Aorta (tissue), 5 donors: ENCODE measurements at places on chromosomes 4 and X.

GRCh38 chrX:150032742-150033141, 94.5 kb upstream of the EOLA2 start:
- no peak for DNase-seq

DNA sequence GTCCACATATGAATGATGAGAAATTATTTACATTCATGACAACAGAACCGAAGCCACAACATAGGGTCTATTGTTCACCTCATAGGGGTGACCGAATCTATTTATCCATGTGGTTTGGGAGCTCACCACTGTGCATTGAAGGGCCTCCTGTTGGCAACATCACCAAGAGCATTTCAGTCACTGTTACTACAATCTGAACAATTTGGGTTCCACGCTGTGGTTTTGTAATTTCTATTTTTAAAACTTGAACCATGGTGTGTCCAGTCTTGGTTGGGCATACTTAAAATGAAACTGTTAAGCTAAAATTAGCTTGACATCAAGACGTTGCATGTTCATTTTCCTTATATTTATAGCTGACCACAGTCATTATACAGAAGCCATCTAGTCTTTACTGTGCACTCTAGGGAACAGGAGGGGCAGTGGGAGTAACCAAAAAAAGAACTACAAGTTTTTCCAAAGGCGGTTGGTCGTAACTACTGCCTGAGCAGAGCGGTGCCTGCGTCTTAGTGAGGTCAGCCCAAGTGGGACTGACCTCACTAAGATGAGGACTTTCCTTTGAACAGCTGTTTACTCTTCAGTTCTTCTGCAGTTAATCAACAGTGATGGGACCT, 192.1 kb downstream of the SPRY1 start:
- no peak for DNase-seq

DNA sequence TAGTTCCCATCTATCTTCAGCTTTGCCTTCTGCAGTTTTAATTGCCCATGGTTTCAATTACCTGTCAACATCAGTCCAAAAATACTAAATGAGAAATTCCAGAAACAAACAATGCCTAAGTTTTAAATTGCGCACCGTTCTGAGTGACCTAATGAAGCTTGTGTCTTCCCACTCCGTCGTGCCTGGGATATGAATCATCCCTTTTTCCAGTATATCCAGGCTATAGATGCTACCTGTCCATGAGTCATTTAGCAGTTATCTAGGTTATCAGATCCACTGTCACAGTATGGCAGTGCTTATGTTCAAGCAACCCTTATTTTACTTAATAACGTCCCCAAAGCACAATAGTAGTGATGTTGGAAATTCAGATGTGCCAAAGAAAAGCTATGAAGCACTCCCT, 363.6 kb upstream of the FAM241A start:
- DNase-seq = no peak

GRCh38 chr4:172650758-172651530, 517.7 kb upstream of the GALNT7 start:
- no peak for DNase-seq

DNA sequence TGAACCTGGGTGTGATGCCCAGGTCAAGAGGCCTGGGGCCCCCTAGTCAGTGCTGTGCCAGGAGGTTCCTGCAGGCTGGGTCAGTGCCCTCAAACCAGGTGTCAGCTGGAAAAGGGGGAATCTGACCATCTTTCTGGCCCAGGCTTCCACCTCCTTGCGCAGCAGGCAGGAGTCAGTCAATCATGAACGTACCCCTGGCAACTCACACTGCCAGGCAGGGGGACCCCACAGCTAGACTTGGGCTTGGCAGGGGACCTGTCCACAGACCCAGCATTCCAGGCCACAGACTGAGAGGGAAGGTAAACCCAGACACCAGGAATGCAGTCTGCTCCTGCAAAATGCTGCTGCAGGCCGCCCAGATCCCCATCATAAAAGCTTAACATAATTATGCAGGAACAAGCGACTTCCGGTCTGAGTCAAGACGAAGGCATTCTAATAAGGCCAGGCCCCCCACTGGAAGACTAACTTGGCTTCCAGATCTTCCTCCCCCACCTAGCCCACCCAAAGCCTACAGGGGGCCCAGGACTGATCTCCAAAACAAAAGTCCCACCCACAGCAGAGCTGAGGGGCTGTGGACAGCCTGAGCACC, 156.3 kb downstream of the BCOR start:
- DNase-seq = no peak

DNA sequence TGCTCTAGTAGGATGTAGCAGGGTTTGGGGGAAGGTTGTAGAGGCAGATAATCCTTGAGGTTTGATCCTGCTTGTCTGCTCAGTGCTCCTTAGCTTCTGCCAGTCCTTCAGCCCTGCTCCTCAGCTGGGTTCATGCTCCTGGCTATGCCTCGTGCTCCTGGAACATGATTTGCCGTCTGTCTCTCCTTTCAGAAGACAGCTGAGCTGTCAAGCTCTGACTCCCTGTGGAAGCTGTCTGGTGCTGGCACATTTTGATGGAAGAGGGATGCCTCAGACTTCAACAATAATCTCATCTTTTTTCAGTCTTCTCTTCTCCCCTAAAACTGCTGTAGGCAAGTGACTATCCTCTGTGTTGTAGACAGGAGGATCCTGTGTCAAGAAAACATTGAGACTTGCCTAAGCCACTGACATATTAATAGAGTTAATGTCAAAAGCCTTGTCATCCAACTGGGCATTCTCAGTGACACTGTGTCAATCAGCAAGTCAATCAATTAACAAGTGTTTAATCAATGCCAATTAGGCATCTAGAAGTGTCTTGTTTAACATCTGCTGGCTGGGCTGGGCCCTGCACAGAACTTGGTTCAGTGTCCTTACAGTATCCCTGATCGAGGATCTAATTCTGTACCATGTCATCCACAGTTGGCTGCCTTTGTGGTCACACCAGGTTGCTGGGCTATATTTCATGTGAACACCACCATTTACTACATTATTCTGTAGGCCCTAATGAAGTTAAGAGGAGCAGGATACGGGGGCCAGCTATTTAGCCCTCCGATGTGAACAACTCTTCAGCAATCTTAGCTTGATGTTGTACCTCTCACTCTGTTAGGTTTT, 96.7 kb downstream of the SYNPO2 start:
- DNase-seq = no peak

DNA sequence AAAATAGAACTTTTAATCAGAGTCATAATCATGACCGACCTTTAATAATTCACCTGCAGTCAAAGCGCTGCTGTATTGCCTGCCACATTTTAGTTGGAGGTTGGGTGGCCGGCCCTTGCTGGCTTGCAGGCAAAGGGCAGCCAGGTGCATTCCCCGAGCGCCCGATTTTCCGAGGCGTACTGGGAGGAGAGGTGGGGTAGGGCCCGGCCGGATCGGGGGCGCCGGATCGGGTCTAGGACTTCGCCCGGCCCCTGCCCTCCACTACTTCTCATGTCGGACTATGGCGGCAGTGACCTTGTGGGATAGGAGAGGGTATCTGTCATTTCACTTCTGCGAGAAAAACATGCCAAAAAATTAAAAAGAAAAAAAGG, 2.5 kb upstream of the RS1 start:
- DNase-seq = no peak

DNA sequence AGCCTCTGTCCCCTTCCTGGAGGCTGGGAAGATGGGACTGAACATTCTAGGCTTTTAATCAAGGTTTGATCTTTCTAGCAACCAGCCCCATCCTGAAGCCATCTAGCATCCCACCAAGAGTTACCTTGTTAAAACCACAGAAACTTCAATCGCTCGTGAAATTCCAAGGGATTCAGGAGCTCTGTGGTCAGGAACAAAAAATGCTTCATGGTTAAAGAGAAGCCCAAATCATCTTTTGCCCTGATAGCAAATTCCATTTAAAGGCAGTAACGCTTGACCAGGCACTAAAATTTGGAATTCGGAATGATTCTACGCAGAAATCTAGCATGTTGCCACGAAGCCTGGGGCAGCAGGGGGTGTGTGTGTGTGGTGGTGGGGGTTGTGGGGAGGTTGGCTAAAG, 47.8 kb downstream of the CASP6 start:
- DNase-seq = no peak

GRCh38 chr4:70737409-70737808, 15.6 kb downstream of the RUFY3 start:
- DNase-seq = no peak

GRCh38 chr4:176879380-176880116, 86.8 kb upstream of the VEGFC start:
- DNase-seq = no peak

DNA sequence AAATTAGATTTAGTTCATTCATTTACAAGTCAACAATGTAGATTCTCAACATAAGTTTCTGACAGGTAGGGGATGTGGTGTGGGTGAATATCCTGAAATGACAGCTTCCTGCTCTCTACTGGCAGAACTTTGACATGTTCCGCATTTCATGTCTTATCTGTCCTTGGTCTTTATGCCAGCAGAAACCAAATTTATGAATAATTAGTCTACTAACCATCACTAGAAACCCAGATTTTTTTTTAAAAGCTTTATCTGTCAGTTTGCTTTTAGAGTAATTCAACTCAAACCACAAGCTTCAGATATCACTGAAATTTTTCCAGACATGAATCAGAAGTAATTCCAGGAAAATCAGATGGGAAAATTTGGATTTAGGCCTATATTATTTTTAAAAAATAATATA, 17.9 kb downstream of the COQ2 start:
- no peak for DNase-seq

DNA sequence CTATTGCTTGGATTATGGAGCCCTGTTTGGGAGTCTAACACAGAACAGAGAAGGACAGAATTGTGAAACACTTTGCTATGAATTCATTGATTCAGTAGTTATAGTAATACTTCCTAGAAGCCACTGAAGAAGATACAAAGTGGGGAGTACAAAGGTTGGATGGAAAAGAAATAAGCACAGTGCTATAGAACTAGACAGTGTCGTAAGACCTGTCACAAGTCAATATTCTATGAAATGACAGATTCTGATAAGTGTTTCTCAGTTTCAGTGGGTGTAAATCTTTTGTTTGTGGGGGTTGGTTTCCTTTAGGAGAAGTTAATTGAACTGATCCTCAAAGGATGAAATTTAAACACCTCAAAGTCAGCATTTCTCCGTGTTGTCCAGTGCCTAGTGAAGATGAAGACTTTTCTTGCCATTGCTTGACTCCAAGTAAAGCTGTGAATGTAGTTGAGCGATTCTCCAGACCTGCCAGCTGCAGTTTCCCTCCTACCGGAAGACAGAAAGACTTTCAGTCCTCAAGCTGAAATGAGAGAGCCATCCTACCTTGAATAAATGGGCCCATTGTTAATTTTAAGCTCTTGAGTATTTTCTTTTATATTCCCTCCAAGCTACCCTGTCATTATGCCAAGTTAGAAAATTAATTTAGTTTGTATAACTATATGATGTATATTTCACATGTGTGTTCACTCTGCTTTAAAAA, 7.9 kb downstream of the PDLIM5 start:
- no peak for DNase-seq

GRCh38 chr4:112513971-112514646, 1.9 kb downstream of the NEUROG2 start:
- DNase-seq = no peak

DNA sequence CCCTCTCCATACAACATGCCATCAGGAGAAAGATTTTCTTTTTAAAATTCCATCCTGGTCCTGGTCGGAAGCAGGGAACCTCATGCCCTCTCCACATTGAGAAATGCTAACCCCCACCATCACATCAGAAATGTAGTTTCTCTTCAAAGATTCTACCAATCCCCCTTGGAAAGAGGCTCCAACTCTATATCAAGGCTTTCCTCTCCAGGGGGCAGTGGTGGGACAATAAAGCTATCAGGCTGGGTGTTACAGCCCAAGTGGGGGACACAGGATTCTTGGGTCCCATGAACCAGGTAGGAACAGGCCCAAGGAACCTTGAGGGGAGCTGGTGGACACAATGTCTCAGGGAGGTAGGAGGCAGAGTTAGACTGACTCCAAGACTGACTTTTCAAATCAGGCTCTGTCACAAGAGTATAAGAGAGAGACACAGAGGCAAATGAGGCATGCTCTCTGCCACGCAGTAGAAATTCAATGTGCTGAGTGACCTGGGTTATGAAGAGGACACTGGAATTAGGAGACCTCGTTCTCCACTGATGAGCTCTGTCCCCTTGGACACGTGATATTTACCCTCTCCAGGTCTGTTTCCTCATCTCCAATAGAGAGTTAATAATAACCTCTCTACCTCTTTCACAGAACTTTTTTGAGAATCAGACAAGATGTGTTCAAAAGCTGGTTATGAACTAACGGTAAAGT, 4.5 kb downstream of the GJB1 start:
- DNase-seq = no peak

DNA sequence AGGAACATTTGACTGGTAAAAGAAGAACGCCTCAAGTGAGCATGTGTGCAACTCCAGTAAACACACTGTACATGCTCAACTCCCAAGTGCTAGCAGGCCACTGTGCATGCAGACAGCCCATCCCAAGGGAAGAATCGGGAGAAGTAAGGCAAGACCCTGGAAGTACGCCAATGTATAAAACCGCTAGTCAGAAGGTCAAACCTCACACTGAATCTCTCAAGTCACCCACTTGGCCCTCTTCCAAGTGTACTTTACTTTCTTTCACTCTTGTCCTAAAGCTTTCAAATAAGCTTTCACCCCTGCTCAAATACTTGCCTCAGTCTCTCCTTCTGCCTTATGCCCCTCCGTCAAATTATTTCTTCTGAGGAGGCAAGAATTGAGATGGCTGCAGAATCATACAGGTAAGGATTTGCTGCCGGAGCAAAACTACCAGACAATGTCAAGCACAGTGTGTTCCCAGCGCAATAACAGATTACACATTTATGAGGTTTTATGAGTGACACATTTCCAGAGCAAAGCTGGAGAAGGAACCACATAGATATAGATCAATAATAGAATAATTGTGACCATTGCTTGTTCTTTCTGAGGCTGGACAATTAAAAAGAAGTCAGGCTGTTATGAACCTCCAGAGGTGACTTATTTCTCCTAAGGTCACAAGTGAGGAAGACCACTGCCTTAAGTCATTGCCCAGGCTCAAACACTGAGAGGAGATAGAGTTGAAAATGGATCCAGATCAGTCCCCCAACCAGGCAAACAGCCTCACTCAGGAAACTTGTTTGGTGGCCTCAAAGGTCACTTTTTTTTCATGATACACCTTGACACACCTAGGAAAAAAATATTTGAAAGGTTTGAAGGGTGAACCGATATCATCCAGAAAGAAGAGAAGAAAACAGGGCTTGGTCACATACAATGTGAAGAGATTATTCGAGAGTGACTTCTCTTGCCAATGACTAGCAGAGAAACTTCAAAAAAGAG, 26.3 kb downstream of the CXCL1 start:
- DNase-seq = no peak

DNA sequence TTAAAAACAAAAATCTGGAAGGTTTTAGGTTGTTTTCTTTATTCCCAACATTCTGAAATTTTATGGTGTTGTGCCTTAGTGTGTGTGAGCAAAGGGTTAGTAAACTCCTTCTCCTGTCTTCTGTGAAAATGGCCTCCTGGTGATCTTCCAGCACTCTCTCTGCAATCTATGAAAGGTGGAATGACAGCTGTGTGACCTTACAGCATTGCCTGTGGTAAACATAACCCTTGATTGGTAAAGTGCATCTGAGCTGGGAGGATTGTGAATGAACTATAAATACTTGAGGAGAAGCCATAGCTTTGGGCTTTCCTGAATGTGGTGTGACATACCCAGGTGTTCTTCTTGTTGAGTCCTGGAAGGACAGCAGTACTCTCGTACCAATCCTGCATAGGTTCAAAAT, 10.0 kb downstream of the ART3 start:
- no peak for DNase-seq

- no peak for DNase-seq
Observed at GRCh38 chr4:189499696-189500095, 441.0 kb upstream of the FRG1 start.
